IPS-NIHi11 (cell line): ENCODE measurements at places on chromosomes 4 and X.
A peak's percentile ranks its signal among the peaks of the same experiment; 100 is the strongest.

- DNase-seq = no peak
These were observed 310.9 kb upstream of the MAOA start for GRCh38 chrX:43345166-43345565.

GRCh38 chr4:159366966-159367780, 264.3 kb downstream of the RAPGEF2 start:
- DNase-seq = no peak

- DNase-seq = peak; percentile 97
These were observed at the start of gene CDKL2 for GRCh38 chr4:75630174-75630936. Gene CDKL2, minus strand, starts transcription at chr4:75630528. Its CDS starts 4,540 bp downstream, at chr4:75625988.

- no peak for DNase-seq
These were observed 187.5 kb upstream of the ETNPPL start for GRCh38 chr4:108950158-108950915.

- DNase-seq = no peak
These were observed 153.1 kb downstream of the AMELX start for GRCh38 chrX:11446336-11446735.

- no peak for DNase-seq
These were observed 717.2 kb upstream of the ADGRL3 start for GRCh38 chr4:60482921-60483351.

DNA sequence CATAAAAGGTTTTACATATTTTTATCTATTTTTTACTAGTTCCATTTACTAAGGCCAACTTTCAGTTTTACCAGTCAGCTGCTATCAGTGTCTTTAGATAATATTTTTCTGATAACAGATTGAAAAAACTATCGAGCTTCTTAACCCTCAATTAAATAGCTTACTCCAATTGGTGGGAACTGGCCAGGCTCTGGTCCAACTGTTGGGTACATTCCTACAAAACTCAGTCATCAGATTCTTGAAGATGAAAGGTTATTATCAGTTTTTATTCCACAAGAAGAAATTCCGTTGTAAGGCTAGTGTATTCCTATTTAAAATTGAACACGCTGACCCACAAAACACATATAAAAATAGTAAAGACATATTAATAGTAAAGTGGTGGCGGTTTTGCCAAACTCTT, 346.2 kb downstream of the MAPK10 start:
- DNase-seq = no peak

GRCh38 chrX:13923289-13923688, 106.4 kb upstream of the GPM6B start:
- DNase-seq = no peak

- peak; percentile 96 for DNase-seq
These were observed at the start of gene HERC3 for GRCh38 chr4:88591787-88592599. Gene HERC3, plus strand, starts transcription at chr4:88592480. Its CDS starts 13,344 bp downstream, at chr4:88605824.

- peak; percentile 50 for DNase-seq
These were observed 59.5 kb downstream of the PGRMC2 start for GRCh38 chr4:128227991-128228571.

DNA sequence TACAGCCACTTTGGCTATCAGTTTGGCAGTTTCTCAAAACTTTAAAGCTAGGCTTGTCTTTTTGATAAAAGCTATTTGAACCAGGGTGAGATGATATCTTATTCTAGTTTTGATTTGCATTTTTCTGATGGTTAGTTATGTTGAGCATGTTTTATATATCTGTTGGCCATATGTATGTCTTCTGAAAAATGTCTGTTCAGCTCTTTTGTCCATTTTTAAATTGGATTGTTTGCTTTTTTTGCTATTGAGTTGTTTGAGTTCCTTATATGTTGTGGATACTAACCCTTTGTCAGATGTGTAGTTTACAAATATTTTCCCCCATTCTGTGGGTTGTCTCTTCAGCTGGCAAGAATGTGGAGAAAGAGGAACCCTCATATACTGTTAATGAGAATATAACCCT, 11.6 kb upstream of the GIMD1 start:
- no peak for DNase-seq

DNA sequence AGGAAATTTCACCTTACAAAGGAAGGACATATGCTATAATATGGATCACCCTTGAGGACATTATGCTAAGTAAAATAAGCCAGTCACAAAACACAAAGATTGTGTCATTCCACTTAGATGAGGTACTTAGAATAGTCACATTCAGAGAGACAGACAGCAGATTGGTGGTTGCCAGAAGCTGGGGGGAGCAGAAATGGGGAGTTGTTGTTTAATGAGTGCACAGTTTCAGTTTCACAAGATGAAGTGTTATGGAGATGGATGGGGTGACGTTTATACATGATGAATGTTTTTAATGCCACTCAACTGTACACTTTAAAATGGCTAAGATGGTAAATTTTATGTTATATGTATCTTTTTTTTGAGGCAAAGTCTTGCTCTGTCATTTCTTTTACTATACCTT, 14.8 kb upstream of the SPON2 start:
- no peak for DNase-seq

GRCh38 chr4:105923497-105924238, 28.4 kb downstream of the NPNT start:
- DNase-seq = no peak

- DNase-seq = no peak
These were observed 89.8 kb upstream of the PRKG2 start for GRCh38 chr4:81304871-81305270.
